HepG2 (cell line): ENCODE measurements at places on chromosomes 6 and 20.

DNA sequence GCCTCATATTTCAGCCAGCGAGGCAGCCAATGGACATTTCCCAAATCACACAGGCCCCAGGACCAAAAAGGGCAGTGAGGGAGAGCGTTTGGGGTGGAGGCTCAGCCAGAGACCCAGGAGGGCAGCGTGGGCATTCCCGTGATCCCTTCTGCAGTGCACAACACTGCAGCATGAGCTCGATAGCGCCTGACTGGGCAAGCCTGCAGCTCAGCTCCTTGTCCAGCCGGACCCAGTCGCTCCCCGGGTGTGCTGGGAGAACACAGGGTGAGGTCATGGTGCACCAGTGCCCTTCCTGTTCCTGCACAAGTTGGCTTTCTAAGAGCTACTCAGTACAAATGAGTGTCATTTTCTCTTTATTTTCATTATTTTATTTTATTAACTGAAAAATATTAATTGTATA lies 5.9 kb downstream of the TTLL2 start:
- no peak for DNase-seq

GRCh38 chr6:42429836-42430235 lies 21.9 kb downstream of the TRERF1 start:
- DNase-seq: no peak

GRCh38 chr6:83867527-83868161 lies 8.2 kb downstream of the CYB5R4 start:
- no peak for DNase-seq

DNA sequence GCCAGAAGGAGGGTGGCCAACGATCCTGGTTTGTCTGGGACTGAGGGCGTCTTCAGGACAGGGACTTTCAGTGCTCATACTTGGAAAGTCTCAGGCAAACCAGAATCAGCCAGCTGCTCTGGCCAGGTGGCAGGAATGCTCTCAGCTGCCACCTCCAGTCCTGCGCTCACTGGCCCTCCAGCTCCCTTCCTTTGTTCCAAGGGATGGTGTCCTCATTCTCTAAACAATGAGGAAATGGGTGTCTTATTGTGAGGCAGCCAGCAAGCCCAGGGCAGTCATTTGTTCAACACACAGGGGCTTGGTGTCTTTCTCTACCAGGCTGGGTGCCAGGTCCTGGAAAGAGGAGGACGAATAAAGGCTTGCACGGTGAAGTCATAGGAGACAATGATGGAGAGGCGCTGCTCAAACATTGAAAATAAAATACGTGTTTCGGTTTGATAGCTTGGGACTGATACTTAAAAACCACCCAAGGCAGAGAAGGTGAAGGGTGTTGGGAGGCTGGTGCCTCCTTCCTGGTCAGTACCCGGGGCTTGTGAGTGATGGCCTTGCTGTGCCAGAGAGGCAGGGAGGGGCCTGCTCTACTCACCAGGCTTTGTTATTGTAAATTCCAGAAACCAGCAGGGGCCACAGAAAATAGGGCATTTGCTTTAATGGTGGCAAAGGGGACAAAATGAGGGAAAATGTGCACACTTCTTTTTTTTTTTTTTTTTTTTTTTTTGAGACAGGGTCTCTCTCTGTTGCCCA lies 11.3 kb upstream of the TMEM181 start:
- no peak for DNase-seq

GRCh38 chr6:2230659-2231277 lies 14.6 kb downstream of the GMDS start:
- DNase-seq: no peak

GRCh38 chr6:19662911-19663310 lies 174.3 kb upstream of the ID4 start:
- DNase-seq: no peak

DNA sequence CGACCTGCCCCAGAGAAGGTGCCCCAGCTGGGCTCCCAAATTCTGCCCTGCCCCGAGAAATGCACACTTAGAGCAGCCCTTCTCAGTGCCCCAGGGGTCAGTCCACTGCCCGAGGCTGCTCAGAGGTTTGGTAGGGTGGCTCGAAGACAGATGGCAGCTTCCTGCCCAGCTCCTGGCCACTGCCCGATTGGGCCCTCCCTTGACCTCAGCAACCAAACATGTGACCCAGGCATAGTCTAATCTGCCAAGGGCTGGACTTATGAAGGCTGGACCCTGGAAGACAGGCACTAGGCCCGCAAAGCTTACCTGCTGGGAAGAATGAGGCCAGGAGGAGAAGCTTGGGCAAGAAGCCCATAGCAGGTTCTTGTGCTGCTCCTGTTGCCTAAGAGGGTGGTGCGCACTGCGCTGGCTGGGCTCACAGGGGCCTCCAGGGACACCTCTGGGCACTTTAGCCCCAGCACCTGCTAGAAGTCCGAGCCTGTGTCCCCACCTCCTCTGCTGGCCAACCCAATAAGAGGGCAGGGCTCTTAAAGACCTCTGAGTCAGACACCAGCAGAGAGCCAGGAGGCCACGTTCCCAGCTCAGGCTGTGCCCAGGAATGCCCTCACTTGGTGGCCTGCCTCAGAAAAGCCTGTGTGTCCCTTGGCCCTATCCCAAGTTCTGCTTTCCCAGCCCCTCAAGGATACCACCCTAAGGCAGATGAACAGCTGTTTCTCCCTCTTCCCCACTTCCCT lies 5.5 kb downstream of the SIGLEC1 start:
- no peak for DNase-seq

DNA sequence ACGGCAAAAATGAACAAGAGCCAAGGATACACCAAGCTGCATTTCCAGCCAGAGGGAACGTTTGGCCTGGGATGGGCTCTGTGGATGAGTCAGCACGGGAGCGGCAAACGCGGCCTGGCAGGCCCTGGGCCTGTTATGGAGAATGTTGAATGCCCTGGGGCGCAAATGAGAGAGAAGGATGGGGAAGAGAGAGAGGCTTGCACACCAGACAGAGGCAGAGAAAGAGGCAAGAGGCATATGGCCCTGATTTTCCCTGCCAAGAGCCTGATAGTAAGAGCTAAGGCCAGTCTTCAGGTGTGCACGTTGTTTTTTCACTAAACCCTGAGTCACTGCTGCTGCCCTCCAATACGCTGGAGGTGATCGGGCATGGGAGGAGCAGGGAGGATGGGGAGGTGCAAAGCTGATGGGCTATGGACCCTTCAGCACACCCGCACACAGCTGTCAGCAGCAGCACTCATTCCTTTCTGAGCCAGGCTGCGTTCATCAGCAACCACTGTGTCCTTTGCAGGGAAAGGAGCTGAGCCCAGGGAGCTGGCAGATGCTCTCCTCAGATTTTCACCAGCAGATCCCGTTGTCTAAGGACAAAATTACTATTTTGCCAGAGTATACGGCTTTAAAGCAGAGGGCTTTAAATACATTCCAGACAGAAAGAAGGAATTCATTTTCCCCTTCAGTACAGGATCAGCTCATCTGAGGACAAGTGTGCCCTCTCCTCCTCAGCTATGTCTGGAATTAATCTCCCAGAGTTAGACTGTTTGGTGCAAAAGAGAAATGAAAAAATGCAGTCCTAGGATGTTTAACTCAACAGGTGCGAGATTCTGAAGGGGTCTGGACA lies 61.7 kb upstream of the SLC22A23 start:
- DNase-seq: peak; percentile 44
